ENCODE measurements at places on chromosomes 1 and 21.

DNA sequence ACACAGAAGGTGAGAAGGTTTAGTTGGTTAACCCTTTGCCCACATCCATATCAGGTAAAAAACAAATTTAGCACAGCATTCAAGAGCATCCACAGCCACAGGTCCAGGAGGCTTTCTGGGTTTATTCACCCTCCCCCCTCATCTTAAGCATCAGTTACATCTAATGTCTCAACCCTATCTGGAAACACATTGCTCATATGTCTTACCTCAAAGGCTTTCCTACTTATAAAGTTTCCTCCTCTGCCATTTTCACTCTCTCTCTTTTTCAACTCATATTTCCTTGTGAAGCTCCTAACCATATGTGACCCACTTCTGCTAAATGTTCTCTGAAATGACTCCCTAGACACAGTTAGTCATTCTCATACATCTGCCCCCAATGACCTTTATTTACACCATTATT is 47.9 kb upstream of the RUNX1 start:
- DNase-seq: no peak

DNA sequence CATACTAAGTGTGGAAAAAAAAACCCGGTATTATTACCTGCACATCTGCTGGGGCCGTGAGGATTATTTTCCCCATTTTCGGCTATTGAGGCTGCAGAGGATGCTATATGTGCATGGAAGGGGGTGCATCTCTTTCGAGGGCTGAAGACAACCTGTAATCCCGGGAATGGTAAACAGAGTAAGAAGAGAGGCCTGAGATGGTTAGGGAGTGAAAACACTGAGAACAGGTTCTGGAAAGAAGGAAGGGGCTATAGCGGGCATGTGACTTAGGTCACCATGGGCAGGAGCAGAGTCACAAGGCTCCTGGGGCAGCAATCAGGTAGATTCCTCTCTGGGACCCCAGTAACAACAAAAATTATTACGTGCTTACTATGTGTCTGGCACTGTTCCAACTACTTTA is 299.1 kb downstream of the RRAGC start:
- DNase-seq: no peak

DNA sequence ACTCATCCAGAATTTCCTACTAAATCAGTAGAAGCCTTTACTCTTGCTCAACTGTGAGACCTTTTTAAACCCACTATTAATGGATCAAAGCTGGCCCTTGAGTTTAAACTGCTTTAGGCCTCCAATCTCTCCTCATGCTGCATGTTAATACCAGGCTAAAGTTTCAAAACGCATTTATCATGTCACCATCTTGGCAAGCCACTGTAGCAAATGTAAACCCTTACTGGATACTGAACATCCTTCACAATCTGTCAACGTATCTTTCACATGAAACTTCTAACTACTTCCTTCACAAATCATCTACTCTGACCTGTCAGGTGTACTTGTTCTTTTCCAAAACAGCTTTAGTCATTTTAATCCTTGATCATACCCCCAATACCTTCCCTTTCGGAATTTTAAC is 3.0 kb downstream of the PAXBP1 start:
- DNase-seq: no peak

- DNase-seq: no peak
These were observed 208.8 kb downstream of the DAB1 start for GRCh38 chr1:57214951-57215575.

DNA sequence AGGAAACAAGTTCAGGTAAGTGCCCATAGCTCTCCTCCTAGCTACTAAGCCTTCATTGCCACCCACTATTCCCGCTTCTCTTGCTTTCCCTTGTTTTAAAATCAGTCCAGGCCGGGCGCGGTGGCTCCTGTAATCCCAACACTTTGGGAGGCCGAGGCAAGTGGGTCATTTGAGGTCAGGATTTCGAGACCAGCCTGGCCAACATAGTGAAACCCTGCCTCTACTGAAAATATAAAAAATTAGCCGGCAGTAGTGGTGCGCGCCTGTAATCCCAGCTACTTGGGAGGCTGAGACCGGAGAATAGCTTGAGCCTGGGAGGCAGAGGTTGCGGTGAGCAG is 4.4 kb upstream of the CTTNBP2NL start:
- no peak for DNase-seq

DNA sequence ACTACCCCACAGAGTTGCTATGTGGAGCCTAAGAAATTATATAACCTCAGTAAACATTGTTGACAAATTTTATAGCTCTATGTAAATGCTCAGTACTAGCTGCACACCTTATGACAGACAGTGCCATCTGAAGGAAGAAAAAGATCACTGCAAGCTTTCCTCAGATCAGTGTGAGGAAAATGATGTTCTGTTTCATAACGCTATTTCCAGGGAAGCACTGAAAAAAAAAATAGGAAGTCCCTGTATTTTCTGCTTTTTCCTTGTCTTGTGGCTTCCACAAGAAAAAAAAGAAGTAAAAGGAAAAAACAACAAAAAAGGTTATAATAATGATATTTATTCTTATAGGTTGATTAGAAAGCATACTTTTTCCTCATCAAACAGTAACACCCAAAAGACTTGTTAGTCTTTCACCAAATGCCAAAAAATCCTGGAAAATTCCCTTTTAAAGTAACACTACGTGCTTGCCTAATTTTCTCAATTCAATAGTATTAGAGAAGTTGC is 23.2 kb downstream of the LYST start:
- DNase-seq: peak; percentile 23

GRCh38 chr1:36432616-36433015 is 17.6 kb downstream of the OSCP1 start:
- DNase-seq: no peak

GRCh38 chr1:112209493-112209892 is 186.5 kb upstream of the CTTNBP2NL start:
- no peak for DNase-seq

DNA sequence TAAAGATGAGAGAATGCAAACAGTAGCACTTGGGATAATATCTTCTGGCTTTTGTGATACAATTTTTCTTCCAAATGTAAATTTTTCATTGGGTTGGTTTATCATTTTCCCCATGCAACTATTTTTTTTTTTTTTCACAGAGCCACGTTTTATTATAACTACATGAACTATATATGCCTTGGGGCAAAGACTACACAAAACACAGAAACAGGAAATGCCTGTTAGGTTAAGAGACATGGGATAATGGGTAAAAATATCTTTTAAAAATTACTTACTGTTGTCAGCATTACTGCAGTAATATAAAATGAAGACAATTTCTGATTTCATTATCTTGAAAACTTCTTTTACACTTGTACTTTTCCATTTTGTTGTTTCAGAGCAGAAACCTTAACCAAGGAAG is 74.6 kb downstream of the DISP1 start:
- DNase-seq: no peak

DNA sequence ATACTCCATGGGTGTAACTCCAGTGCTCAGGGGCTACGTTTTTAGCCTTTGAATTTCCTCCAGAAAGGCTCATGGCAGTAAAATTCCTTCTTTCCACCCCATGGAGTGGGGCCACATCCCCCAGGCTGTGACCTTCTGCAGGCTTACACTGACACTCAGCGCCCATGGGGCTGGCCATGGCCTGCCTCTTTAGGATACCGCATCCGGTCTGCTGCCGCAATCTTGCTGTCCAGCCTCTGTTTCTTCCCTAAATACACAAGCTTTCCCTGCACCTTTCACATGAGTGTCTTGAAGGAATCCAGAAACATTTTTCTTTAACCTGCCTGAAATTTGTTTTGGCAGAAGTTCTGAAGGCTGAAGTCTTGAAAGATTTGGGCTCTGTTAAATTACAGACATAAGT is 170.5 kb downstream of the NTMT2 start:
- DNase-seq: no peak

DNA sequence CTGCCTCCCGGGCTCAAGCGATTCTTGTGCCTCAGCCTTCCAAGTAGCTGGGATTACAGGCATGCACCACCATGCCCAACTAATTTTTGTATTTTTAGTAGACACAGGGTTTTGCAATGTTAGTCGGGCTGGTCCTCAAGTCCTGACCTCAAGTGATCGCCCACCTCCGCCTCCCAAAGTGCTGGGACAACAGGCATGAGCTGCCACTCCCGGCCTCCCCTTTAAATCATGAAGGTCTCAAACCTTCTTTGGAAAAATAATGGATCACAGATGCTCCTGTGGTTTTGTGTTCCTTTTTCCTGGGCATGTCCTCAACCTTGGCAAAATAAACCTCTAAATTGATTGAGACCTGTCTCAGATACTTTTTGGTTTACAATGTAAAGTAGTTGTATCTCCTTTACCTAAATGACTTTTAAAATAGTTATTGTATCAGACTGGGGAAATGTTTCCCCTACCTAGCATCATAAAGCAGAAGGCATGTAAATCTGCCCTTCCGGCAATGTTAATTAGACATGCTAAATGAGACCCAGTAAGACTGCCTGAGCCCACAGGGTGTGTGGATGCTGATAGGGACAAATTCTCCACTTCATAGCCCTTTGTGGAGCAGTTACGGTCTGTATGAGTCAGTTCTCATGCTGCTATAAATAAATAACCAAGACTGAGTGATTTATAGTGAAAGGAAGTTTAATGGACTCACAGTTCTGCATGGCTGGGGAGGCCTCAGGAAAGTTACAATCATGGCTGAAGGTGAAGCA is 27.8 kb downstream of the CBR1 start:
- no peak for DNase-seq

- peak; percentile 46 for DNase-seq
These were observed 54.1 kb upstream of the ID3 start for GRCh38 chr1:23613191-23614031.

- DNase-seq: peak; percentile 34
These were observed 43.4 kb downstream of the NMNAT2 start for GRCh38 chr1:183374825-183375224.

DNA sequence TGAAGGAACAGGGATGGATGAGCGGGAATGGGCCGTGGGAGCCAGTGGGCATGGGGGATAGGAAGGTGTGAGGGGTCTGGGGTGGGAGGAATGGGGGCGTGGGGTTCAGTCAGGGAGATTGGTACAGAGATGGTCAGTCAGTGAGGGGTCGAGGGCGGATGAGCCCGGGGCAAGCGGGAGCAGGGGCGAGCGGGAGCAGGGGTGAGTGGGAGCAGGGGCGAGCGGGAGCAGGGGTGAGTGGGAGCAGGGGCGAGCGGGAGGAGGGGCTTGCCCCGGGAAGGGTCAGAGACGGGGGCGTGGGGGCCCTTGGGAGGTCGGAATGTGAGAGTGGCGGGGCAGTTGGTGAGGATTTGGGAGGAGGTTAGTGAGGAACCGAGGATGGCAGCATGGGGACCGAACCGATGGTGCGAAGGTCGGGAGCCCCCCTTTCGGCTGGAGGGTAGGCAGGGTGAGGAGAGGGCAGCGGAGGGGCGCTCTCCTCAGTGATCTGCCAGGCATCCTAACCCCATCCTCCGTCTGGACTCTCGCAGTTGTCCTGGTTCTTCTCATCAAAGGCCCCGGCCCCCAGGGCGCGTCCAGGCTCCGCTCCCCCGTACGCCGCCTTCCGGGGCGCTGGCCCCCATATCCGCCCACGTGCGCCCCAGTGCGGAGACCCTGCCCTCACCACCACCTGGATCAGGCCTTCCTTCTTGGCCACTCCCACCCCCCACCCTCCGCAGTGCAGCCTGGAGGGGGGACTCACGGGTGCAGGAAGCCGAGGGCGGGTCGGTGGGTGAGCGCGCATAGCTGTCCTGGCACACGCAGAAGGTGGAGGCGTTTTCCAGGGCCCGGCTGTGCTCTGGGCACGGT is 11.2 kb downstream of the EPHA10 start:
- DNase-seq: no peak

DNA sequence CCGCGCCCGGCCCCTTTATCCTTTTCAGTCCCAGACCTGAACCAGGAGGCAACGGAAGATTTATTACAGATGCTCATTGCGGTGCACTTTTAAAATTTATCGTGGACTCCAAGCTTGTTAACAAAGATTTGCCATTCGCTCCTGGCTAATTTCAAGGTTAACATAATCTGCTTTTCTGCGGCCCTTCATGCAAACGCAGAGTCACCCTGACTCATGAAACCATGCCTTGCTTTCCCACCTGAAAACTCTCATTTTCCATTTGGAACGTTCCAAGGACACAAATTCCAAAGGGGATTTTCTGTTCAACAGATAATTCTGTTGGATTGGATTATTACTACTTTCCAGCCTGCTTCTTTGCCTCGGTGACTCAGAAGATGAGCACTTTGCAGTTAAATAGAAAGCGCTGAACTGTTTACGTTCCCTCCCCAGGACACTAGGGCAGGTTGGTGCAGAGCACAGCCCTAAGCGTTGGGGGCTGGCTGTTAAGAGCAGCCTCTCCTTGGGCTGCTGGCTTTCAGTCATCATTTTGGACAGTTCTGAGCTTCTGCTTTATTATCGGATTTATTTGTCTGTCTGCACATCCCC is 51.1 kb downstream of the CD247 start:
- DNase-seq: no peak

DNA sequence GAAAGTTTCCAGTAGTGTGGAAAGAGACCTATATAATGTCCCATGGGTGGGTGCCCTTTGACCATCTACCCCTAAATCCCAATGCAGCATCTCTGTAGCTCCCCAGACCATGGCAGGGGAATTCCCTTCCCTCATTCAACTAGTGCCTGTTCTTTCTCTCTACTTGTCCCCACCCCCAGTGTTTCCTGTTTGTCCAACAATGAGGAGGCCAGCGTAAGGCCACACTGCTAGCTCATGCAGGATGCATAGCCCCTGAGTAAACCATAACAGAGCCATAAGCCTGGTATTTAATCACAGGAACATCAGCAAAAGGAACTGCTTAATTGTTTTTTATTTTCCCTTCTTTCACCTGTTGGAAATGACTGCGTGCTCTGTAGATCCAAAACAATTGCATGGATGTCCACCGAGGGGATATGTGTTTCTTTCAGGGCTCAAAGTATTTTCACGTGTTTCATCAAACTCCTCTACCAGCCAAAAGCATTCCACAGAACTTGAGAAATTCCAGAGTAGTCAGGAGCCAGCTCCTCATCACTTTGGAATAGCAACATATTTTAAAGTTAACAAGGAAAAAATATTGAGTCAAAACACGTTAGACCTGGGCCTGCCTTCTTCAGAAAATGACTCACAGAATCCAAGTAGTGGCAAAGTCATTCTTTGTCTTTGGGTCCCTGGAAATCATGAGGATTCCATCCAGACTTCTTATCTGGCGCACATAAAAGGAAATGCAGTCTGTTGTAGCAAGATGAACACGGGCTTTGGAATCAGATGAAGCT is 162.5 kb upstream of the SGIP1 start:
- DNase-seq: no peak

DNA sequence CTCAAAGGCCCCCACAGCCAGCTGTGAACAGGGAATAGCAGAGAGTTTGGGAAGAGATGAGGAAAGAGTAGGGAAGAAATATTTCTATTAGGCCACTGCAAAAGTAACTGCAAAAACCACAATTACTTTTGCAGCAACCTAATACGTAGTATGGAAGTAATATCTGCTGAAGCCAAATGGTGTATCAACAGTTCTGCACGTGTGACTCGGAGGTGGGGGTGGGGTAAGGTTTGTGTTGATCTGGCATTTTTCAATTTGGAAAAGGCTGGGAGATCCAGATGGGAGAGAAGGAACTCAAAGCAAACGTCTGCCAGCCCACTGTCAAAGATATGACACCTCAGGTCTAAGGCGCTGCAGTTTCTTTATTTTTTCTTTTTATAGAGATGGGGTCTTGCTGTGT is 11.1 kb upstream of the ZNF436 start:
- no peak for DNase-seq
